ENCODE measurements at places on chromosomes 5 and 9.

- DNase-seq: no peak
These were observed 1.6 kb upstream of the RPS6 start for GRCh38 chr9:19381656-19382055.

DNA sequence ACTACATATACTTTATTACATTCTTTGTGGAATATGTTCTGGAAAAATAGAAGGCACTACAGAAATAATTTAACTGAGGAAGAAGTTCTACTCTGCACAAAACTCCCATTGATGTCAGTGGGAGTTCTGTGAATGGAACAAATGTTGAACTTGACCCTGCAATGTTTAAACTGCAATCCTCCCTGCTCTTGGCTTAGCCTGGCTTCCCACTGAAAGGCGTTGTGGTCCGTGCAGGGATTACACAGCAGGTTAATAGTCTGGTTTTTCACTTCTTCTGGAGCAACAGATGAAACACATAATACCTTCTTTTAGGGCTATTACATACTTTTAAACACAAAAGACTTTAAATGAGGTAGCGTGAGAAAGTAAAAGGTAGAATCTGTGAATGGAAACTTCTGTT, 12.9 kb upstream of the ERBIN start:
- DNase-seq: no peak

- no peak for DNase-seq
These were observed 256.4 kb upstream of the TARS1 start for GRCh38 chr5:33184367-33184766.

GRCh38 chr5:38456657-38457399, 99.6 kb downstream of the LIFR start:
- DNase-seq: no peak

GRCh38 chr5:173512637-173513435, 103.6 kb downstream of the BOD1 start:
- no peak for DNase-seq

GRCh38 chr9:76571288-76571687, 112.3 kb downstream of the GCNT1 start:
- DNase-seq: no peak

GRCh38 chr5:144405991-144406390, 235.3 kb downstream of the KCTD16 start:
- no peak for DNase-seq

DNA sequence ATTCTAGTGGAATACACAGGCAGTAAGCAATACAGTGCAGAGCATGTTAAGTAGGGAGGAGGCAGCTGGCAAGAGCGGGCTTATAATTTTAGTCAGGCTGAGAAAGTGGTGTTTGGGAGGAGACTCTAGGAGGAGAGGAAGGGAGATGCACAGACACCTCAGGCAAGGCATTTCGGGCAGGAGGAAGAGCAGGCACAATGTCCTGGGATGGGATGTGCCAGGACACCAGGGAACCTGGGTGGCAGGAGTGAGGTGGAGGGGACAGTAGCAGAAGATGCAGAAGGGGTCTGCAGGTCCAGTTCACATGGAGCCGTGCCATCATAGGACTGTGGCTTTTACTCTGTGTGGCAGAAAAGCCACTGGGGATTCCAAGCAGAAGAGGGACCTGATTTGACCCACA, 143.7 kb upstream of the FSTL4 start:
- DNase-seq: no peak

DNA sequence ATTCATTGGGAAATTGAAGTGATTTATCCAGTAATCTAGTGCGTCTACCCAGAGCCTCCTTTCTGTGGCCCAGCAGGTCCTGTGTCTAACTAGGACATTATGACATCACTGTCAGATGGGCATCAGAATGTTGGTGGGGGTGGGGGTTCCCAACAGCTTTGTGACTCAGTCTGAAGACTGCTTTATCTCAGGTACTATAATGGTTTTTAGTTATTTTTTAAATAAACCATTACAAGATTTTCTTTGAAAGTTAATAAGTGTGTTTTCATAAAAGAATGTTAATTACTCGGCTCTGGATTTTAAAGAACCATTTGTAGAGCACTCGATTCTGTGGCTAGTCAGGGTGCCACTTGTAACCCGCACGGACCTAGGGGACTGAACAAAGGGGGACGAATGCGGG, at the start of gene EQTN:
Gene EQTN, minus strand, starts transcription at position 101 of the 400 bp plus-strand sequence. Its CDS starts 95 bp downstream, at position 6.
- DNase-seq: no peak

DNA sequence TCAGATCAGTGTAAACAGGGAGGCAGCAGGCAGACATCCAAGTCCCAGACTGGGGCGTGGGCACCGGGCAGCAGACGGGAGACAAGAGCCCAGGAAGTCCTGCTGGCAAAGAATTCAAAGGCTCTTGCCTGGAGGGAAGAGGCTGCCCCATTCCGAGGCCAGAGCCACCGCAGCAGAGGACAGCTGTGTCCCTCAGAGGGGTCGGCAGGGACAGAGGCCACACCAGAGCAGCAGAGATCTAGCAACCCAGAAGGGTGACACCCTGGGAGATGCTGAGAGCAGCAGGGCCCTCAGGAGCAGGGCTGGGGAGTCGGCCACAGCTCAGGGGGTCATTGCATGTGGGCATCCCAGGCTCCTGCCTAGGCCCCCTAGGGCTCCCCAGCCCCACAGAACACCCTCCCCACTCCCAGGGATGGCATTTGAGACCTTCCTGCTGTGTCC, 29.1 kb downstream of the ADAMTS2 start:
- no peak for DNase-seq

- peak; percentile 44 for DNase-seq
These were observed 37.3 kb upstream of the TRIO start for GRCh38 chr5:14105718-14106410.

- no peak for DNase-seq
These were observed 10.7 kb downstream of the GAPT start for GRCh38 chr5:58501778-58502417.

- DNase-seq: no peak
These were observed 4.1 kb downstream of the TRIM23 start for GRCh38 chr5:65620021-65620420.

- no peak for DNase-seq
These were observed 208.7 kb downstream of the CRB2 start for GRCh38 chr9:123564652-123565051.

DNA sequence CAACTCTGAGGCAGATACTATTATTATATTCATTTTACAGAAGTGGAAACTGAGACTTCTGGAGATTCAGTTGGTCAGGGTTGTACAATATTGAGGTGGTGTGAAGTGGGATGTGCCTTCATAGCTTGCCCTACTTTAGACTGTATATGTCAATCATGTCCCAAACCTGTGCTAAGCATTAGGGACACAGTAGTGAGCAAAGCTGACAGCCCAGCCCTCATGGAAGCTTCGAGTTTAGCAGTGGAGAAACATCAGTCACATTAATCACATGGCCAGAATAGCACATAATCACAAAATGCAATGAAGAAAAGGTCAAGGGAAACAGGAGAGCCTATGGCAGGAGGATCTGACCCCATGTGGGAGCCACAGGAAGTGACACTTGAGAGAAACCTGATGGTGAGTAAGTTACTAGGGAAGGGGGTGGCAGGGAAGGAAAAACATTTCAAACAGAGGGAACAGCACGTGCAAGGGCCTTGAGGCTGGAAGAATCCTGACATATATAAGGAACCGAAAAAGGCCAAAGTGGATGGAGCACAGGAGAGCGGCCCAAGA, 20.5 kb upstream of the RALGPS1 start:
- DNase-seq: no peak

DNA sequence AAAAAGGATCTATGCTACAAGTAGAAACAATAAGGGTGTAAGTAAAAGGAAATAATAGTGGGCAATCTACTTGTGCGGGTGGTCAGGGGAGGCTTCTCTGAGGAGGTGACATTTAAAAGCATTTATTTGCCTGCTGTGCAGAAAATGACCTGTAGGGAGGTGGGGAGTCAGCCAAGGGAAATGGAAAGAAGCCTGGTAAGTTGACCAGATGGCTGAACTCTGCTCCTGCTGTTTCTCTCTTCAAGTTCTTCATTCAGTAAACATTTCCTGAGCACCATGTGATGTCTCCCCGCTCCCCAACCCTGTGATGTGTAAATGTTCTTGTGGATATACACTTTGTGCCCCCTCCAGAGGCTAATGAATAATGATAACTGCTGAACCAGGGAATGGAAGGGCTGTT, 9.9 kb upstream of the SPIN1 start:
- DNase-seq: no peak

DNA sequence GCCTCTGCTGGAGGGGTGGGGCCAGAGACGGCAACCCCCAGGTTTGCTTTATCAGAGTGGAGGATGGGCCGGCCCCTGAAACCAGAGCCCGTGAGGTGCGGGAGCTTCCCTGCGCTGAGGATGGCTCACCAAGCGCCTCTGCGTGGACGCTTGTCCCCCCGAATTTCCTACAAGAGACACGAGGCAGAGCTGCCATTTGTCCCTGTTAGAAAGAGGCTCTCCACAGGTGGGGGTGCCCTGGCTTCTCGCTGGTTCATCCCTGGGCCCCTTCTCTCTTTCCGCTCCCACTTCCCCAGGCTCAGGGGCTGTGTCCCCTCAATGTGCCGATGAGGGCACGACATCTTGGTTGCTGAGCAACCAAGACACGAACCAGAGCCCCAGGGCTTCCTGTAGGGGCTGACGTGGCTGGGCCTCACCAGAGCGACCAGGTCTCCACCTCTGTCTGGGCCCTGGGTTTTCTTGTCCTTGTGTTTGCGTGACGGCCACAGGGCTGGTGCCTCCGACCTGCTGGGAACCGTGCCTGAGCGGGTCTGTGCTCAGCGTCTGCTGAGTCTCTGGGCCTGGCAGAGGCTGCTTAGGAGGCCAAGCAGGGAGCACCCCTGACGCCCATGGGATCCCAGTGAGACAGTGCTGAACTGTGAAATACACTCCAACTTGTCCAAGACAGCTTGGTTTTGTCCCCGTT, 119.6 kb upstream of the COL5A1 start:
- no peak for DNase-seq

DNA sequence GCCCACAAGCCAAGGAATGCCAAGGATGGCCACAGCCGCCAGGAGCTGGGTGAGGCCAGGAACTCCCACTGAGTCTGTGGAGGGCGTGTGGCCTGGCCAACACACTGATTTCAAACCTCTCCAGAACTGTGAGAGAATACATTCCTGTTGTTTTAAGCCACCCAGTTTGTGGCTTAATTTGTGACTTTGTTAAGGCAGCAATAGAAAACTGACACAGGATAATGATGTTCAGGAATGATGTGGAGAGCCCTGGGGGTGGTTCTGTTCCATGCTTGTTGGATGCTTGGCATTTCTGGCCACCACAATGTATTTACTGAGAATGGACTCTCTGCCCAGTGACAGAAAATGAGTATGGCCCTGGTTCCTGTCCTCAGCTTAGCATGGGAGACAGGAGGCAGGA, 82.8 kb downstream of the DAP start:
- DNase-seq: no peak

DNA sequence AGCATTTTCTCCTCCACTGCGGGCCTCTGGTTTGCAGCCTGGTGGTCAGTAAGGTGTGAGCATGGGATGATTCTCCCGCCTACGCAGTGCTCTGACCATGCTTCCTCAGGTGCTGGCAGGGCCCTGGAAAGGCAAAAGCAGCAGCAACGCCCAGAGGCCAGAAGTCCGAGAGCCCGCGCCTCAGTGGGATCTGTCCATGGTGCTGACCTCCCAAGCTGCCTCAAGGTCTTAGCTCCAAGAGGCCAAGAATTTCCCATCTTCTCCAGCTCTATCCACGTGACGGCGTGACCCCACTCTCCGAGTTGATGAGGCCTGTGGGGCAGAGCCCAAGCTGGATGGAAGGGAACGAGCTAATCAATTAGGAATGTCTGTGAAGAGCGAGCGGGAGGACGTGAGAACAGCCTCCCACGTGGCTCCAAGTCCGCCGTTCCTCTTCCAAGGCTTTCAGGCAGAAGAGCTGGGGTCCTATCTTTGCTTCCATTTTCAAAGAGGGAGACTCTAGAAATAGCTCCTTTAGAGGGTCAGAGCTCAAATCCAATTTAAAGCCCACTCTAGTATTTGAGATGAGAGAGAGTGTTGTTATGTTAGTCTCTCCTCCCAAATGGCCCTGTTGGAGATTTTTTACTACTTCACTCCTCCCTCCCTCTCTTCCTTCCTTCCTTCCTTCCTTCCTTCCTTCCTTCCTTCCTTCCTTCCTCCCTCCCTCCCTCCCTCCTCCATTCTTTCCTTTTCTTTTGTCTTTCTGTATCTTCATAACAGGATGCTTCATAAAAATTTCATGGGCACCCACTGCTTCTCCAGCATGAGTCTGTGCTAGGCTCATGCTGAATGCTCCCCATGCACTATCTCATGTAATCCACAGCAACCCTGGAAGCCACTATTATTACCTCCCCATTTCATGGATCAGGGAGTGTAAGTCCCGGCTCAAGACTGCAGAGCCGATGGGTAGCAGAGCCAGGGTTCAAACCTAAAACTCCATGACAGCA, 69.3 kb downstream of the OLFM1 start:
- DNase-seq: peak; percentile 75

DNA sequence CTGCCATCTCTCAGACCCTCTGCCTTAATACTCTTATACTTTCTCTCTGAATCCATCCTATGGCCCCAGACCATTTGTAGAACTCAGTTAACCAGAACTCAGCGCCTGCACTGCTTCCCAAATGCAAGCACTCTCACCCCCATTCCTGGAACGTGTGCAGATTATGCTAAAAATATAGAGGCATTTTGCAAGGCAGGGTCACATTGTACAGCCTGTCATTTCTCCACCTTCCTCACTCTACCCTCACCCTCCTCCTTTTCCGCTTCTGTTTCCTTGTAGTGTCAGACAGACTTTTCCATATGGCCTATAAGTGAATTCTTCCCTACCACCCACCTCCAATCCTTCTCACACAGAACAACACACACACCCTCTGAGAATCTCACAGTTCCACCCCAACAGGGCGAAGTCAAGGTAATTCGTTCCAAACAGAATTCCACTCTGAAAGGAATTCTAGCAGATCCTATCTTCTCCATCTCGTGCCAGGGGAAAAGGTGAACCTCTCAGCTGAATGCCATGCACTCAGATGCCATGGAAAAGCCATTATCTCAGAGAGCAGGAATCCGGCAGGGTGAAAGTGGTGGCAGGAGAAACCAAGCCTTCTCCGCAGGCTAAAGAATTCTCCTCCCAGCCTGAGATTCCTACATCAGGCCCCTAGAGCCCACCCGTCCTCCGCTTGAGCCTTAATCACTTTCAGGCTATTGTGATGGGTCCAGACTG, 25.3 kb downstream of the GGTA1 start:
- DNase-seq: no peak
